ENCODE measurements at places on chromosomes 3 and 15. TPM values are rescaled to one million over a fixed set of nuclear protein-coding genes. Genes with fewer than 3 reads are reported as not detected.

DNA sequence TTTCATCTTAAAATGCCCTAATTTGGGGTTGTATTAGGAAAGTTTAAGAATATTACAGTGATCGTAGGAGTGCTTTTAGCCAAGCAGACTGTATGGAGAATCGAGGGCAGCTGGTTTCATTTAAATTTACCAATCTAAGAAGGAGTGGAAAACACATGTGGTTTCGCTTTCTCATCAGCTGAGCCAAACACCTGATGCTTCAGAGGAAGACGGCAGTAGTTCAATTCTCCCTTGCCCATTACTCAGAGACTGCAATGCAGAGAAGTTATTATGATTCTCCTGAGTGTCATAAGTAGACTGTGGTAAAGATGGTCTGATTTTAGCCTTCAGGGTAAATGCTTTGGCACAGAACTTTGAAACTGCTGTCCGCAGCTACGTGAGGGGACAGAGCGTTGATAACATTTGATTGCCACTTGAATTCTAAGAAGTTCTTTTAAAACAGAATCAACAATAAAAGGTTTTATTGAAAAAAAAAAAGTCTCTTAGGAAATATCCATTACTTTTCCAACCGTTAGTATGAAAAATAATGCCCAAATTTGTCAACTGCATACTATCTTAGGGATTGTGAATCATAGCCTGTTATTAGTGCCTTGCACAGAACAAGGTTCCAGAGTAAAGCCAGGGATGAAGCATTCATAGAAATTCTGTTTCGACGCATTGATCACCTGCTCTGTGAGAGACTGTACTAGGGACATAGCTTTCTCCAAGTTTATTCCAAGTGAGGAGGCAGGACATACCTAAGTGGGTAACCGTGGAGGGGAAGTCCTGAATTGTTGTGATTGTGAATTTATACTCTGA, 25.6 kb downstream of the LYSMD4 start:
- peak; percentile 65 for DNase-seq

The DZIP1L gene
- 0.56 TPM for total RNA-seq

- DNase-seq = no peak
These were observed 47.0 kb downstream of the OCA2 start for GRCh38 chr15:28051955-28052633.

DNA sequence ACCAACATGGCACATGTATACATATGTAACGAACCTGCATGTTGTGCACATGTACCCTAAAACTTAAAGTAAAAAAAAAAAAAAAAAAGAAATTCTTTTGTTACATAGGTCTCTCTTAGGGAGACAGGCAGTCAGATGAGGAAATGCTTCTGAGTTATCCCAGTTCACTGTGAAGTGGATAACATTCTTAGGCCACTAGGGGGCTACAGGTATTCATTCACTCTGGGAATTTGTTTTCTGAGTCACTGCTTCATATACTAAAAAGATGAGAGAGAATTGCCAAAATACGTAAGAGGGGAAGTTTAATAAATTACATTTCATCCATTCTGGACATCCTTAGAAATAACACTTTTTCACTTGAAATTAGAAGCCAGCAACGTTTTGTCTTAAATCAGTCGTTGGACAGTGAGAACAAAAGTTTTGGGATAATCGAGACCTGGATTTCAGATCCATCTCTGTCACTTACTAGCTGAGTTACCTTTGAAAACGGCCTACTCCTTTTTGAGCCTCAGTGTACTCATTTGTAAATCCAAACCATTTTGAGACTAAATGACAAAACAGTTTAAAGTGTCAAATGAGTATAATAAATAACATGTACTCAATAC, 738.4 kb upstream of the ALCAM start:
- DNase-seq = no peak

DNA sequence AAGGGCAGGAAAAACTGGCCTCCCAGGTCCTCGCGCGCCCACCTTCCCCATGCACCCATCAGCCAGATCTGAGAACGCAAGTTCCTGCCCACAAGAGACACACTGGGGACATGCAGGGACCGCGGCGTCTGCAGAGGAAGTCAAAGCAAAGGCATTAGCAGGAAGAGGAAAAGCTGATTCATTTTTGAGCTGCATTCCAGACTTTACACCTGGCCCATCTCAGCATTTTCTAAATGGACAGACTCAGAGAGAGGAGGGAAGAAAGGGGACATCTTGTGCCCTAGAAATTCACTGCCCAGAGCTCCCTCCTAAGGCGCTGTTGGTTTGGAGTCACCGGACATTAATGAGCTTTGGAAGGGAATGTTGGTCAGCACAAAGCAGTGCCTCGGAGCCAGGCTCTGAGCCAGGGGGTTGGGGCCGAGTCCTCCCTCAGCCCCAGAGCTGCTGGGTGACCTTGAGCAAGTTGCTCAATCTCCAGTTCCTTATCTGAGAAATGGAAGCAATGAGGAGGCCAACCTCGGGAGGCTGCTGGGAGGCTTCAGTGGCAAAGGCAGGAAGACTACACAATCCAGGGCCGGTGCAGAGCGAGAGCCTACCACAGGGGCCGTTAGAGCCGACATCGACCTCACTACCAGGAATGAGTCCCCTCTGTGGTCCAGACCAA, 150.5 kb upstream of the IQSEC1 start:
- DNase-seq = no peak

The GPR15 gene
- 182 TPM for total RNA-seq

- DNase-seq = no peak
These were observed 59.2 kb upstream of the RAB6B start for GRCh38 chr3:133954717-133955360.

The PCOLCE2 gene
- total RNA-seq = not detected

- no peak for DNase-seq
These were observed 121.4 kb downstream of the VGLL3 start for GRCh38 chr3:86869566-86869965.

- DNase-seq = no peak
These were observed 45.0 kb downstream of the TXNRD3 start for GRCh38 chr3:126609909-126610308.

The TM4SF1 gene
- total RNA-seq = not detected

DNA sequence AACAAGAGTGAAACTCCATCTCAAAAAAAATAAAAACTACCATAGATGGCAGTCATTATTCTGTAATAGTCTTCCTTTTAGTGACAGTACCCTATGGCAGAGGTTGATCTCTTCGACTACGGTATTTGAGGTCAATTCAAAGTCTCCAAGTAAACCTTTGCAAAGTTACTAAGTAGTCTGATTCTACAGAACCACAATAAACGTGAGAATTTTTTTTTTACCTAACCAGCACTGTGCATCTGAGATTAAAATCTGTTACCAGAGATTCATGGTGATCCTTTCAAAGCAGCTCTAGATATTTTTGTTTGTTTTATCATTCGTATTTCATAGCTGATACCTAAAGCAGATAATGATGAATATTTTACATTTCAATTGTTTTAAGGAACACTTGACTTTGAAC, 86.6 kb upstream of the CHD2 start:
- DNase-seq = no peak

- DNase-seq = no peak
These were observed 13.9 kb upstream of the SYNM start for GRCh38 chr15:99090938-99091337.

- DNase-seq = peak; percentile 94
These were observed at the start of gene SCAPER for GRCh38 chr15:76905013-76905839. Gene SCAPER (minus strand): TSS chr15:76905340. CDS start chr15:76883817, 21,523 bp downstream.

- DNase-seq = no peak
These were observed 7.4 kb downstream of the ZIC4 start for GRCh38 chr3:147398813-147399534.

DNA sequence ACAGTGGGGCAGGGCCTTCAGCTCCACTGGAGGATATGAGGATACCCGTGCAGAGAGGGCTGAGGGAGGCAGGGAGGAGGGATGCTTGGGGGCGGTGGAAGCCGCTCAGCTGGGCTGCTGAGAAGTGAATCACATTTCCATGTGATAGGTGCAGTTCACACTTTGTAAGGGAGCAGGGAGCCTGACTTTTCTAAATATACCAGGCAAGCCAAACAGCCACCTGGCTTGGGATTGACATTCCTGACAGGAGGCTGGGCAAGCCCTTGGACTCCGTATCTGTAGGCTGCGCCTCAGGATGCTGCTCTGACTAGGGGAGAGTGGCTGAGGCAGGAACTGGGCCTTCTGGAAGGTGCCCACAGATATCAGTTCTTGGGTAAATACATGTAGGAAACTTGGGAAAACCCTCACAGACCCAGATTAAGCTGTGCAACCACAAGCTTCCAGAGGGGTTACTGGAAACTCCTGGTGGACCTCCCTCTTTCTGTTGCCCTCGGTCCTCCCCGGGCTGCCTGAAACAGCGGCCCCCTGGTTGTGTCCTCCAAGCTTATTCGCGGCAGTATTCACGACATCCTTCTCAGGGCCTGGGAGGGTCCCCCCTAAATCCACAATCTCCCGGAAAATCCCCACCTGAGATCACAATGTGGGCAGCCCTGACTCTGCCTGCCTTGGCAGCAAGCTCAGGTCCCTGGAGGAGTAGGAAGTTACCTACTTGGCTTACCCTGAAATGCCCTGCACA, 33.0 kb upstream of the ADCY5 start:
- DNase-seq = no peak

DNA sequence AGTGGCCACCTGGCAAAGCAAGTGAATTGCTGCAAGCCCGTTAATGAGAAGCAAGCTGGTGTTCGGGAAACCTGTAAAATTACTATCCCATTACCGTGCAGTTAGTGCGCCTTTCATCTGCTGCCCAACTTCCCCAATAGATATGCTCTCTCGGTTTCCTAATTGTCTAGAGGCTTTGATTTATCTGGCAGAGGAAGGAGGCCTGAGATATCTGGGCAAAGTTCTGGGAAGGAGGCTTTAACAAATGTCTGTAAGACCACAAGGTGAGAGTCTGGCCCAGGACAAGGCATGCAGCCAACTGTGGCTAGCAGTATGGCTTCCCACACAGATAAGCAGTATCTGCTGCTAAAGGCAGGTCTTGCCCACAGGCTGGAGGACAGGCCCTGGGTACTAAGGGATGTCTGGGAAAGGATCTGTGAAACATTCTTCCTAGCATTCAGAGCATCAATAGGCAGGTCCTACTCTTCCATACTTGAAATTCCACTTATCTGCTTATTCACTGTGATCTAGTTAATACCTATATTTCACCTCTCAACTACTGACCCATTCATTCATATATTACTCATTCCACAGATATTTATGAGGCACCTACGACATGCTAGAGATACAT, 130.0 kb upstream of the SLC2A2 start:
- no peak for DNase-seq

DNA sequence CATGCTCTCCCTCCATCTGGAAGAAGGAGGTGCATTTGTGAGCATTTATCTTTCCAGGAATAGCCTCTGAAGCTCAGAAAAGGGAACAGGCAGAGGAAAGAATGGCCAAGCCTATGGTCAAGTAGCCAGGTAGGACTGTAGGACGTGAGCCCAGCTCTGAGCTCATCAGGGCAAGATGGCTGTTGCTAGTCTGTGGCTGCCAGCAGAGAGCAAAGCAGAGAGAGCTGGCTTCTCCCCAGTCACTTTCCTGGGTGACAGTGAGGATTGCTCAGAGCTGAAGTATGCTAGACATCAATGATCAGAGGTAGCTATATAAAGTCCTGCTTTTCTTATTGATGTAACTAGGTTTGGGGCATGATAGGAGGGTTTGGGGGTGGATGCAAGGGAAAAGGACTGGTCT, 146.1 kb upstream of the SLC24A5 start:
- DNase-seq = no peak

- DNase-seq = no peak
These were observed 133.3 kb downstream of the GRM7 start for GRCh38 chr3:6994081-6994668.

- DNase-seq = peak; percentile 16
These were observed 137.4 kb downstream of the ATP10A start for GRCh38 chr15:25725758-25726157.

- no peak for DNase-seq
These were observed 113.1 kb upstream of the NANOGP8 start for GRCh38 chr15:35198197-35198596.

GRCh38 chr15:101639667-101640066, 12.5 kb downstream of the TM2D3 start:
- no peak for DNase-seq

Data from activated CD8-positive, alpha-beta memory T cell treated with anti-CD3 and anti-CD28 coated beads, Interleukin-2, amount 10 ng/mL, durations not matched to agents 7 days and 5 days (primary cell).